ENCODE measurements at places on chromosomes 4 and X.

DNA sequence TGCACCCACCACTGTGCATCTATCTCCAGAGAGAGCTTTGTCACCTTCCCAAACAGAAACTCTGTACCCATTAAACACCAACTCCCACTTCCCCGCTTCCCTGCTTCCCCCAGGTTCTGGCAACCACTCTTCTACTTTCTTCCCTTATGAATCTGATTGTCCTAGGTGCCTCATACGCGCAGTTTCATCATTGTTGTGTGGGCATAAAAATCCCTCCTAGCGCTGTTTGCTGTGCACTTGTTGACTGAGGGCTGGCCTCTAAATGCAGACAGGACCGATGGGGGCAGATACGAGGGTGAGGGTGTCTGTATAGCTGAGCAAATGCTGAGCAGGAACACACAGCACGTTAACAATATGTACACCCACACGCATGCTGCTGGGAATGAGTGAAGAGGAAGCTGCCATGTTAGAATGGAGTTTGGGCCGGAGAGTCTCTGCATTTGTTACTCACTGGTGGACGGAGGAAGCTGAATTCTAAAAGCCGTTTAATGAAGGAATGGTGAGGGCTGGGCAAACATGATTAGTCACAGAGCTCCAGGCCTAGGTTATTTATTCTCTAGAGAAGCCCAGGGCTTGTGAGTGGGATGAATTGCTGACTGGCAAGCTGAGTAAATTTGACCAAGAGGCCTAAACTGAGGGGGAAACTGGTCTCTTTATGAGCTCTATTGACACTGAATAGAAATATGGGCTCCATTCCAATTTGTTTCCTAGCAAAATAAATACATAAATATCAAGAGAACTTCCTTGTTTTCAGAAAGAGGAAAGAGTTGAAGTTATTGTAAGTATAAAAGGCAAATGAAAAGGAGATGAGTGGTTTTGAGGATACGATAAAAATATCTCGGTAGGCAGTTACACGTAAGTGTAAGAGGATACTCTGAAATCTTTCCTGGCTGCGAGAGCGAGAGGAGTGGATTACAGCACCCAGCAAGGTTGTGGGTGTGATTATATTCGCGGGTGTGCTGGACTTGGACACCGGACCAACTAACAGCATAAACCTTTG lies 95.9 kb upstream of the RPS6KA3 start:
- DNase-seq, result peak; percentile 62

GRCh38 chr4:138553001-138553845 lies 311.1 kb upstream of the SLC7A11 start:
- no peak for DNase-seq

- DNase-seq, result peak; percentile 77
Measured at GRCh38 chr4:183201331-183201730, 102.3 kb downstream of the WWC2 start.

- DNase-seq, result no peak
Measured at GRCh38 chrX:44882635-44883034, 9.6 kb downstream of the KDM6A start.

- no peak for DNase-seq
Measured at GRCh38 chr4:8005814-8006215, 66.2 kb upstream of the AFAP1 start.

DNA sequence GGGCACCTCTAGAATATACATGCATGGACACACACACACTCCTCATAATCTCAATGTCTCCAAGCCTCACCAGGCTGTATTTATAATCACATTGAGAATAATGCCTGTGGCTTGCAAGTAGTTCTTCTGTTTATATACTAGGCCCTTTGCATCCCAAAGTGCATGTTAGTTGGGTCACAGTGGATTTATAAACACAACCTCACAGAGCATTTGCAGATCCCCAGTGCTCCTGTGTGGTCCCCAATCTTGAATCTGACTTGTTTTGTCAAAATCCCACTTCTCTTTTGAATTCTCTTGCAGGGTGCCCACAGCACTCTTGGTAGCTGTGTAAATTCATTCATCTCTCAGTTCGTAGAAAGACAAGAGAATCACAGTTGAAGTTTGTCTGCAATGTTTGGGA lies 49.6 kb upstream of the PROM1 start:
- no peak for DNase-seq

GRCh38 chrX:37594755-37595382 lies 23.4 kb downstream of the LANCL3 start:
- no peak for DNase-seq

DNA sequence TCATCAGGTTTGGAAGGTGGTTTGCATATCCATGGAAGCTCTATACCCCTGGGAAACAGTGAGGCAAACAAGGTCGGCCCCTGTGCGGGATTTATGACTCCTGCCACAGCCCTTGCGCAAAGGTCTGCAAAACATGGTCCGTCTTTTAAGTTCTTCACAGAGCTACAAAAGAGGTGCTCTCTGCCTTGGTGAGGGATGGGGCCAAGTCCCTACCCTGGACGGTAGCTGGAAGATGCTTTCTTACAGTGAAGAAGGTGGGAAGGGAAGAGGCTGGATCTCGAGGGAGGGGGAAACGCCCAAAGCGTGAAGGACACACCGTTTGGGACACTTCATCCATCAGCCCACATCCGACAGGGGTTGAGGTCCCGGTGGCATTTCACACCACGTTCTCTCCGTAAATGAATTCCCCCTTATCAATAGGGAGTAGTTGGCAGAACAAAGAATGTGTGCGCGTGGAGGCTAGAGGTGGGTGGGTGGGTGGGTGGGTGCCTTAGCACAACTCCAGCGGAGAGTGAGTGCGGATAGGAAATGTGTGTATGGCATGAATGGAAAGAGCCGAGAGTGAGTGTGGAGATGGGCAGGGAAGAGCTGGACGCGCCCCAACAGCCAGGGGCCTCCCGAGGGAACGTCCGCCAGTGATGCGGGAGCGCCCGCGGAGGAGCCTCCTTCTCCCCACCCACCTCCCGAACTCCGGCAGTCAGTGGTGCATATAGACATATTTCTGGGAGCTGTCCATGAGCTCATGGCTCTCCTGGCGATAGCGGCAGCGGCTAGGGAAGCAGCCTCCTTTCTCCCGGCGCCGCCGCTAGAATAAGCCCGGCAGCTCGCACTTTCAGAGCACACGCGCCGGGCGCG lies 68.3 kb downstream of the LARP7 start:
- peak; percentile 77 for DNase-seq

DNA sequence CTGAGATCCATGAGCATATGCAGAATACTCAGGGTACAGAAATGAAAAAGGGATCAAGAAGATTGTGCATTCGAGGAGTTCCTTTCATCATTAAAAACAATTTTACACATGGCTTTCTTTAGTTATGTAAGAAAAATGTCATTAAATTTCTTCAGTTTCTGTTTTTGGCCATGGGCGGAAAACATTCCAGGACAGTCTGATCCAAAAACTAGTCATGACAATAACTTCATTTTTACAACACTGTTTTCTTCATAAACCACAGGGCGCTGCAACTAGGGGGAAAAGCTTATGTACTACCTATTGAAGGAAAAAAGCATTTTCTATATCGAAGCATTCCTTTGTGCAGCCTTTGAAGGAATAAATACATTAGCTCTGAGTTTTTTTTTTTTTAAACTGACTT lies 28.2 kb downstream of the IL13RA1 start:
- DNase-seq, result no peak

DNA sequence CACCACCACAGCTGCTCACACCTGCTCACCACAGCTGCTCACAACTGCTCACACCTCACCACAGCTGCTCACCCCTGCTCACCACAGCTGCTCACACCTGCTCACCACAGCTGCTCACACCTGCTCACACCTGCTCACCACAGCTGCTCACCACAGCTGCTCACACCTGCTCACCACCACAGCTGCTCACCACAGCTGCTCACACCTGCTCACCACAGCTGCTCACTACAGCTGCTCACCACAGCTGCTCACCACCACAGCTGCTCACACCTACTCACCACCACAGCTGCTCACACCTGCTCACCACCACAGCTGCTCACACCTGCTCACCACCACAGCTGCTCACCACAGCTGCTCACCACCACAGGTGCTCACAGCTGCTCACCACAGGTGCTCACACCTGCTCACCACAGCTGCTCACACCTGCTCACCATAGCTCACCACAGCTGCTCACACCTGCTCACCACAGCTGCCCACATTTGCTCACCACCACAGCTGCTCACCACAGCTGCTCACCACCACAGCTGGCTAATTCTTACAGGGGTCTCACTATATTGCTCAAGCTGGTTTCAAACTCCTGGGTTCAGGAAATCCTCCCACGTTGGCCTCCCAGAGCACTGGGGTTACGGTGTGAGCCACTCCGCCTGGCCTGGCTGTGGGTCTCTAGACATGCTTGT lies 30.4 kb upstream of the CPLX1 start:
- no peak for DNase-seq
